ENCODE measurements at places on chromosomes 2 and 18. TPM values are rescaled to one million over a fixed set of nuclear protein-coding genes. Genes with fewer than 3 reads are reported as not detected.

DNA sequence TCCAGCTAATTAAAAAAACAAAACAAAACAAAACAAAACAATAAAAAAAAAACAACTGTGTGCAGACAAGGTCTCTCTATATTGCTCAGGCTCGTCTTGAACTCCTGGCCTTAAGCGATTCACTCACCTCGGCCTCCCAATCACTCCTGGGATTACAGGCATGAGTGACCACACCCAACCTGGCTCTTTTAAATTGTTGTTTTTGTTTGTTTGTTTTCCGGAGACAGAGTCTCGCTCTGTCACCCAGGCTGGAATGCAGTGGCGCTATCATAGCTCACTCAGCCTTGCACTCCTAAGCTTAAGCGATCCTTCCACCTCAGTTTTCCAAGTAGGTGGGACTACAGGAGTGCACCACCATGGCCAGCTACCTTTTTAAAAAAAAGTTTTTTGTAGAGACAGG is 201.6 kb downstream of the EN1 start:
- no peak for DNase-seq

DNA sequence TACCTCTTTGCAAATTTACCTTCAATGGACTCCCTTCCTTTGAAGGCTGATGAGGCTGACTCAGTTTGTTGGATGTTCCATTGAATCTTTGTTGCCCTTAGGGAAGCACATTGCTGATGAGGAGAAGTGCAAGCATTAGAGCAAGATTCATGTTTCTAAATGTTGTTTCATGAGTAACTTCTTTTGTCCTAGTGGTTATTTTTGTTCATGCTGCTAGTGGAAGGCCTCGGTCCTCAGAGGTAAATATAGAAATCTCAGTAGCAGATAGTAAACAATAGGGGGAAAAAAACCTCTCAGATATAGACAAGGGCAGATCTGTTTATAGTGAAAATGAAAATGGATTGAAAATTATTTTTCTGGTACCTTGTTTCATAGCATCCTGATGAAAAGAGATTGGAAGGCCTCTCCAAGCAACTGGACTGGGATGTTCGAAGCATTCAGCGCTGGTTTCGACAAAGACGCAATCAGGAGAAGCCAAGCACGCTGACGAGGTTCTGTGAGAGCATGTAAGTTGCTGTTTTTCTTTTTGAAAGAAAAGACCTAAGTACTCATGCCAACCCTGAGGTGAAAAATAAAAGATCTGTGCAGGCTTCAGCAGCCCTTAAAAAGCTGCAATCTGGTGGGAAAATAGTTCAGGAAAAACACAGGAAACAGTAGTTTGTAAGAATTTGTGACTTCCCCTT is 104.9 kb downstream of the CERS6 start:
- DNase-seq: no peak

- no peak for DNase-seq
Observed at GRCh38 chr2:194343167-194343566, 1313.9 kb upstream of the SLC39A10 start.

Gene GPR45
- not detected for total RNA-seq

Gene ZNF804A
- total RNA-seq: 0.28 TPM

Gene IKZF2
- 11.4 TPM for total RNA-seq

DNA sequence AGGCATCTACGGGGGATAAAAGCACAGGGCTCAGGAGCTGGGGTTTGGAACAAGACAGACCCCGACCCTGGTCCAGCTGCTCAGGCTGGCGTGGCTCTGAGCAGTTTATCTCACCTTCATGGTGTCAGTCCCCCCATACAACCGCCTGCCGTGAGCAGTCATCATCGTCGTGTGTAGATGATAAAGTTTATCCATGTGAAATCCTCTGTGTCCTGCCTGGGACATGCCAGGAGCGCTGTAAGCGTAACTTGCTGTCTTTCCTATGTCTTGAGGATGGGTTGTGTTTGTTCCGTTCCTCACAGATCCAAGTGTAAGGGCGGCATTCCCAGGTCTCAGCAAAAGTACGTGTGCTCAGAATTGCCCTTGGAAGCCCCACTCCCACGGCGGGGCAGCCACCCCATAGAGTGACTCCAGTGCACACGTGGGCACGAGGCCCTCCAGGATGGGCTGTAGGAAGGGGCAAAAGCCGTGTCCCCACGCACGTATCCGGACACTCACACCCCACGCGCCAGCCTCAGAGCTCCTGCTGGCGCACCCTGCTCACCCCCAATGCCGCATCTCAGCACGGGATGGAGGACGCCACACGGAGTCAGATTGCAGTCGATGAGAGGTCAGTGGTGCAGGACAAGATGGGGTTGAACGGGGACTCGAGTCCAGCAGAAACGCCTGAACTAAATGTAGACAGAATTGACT is 50.9 kb downstream of the ADI1 start:
- DNase-seq: no peak

DNA sequence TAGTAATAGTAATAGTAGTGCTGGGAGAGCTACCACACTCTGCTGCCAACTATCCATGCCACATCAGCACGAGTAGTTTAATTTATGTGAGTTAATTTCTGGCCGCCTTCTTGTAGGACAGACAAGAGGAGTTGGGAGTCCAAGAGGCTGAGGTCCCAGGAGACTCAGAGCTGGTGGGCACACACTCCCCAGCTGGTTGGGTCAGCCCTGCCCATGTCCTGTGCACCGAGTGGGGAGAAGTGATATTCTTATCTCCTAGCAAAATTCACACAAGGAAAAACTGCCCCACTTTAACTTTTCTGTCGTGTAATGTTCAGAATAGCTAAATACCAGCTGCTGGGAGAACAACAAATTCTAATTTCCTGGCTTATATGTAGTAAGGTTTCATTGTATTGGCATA is 15.2 kb upstream of the MAP4K4 start:
- no peak for DNase-seq

Gene SLC4A5
- total RNA-seq: 1.5 TPM

Gene COL4A4
- total RNA-seq: 1.1 TPM

DNA sequence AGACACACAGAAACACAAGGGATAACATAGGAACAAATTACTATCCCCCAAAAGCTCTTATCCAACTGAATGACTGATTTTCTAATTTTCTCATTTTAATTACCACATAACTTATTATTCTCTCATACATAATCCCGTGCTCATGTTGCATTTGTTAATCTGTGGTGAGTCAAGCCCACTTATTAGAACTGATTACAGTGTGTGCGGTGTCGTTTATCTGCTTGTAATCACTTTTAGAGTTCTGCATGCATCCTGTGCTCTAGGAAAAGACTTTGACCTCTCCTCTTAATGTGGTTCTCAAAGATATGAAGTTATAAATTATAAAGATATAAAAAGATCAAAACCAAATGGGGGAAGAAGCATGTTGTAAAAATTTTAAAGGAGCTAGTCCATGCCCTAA is 29.7 kb downstream of the CNDP1 start:
- DNase-seq: no peak

Gene NT5DC4
- total RNA-seq: not detected

DNA sequence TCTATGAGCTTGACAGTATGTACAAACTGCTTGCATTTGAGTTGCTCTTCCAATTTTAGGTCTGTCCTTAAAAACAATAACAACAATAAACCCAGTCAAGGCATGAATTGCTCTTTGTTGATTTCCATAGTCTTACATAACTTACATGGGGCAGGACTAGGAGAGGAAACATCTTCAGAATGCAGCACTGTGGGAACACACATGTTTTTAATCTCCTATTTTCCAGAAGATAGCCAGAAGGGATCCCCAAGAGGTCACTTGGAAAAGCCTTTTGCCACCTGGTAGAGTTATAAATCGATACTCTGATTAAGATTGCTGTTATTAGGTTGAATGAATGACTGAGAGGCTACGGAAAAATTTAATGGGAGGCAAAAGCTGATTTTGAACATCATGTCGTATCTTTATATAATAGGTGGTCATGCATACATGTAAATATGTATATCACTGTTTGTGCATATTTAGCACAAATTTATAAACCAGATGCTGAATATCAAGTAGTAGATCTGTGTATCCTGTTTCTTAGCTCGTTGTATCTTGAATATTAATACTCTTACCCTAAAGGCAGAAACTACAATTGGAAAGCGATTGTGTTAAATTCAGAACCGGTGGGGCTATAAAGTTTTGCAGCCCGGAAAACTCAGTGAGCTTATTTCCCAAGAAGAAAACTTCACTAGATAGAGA is 479.4 kb upstream of the TCF4 start:
- DNase-seq: no peak

GRCh38 chr2:211347328-211347727 is 790.9 kb downstream of the CPS1 start:
- DNase-seq: no peak

Gene WNT10A
- total RNA-seq: not detected

DNA sequence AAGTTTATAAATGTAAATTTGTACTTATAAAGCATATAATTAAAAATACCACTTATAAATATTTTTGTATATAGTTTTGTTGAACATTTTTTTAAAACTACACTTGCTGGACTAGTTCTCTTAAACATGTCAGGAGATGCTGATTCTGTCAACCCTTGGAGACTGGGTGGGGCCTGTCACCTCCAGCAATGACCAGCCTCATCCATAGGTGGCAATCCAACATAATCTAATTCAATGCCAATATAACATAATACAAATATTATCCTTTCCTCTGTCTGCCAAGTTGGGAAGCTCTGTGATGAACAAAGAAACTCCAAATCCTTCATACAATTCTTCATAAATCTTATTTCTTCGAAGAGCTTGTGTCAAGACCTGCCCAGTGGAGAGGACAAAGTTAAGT is 140.4 kb downstream of the RBMS1 start:
- no peak for DNase-seq

DNA sequence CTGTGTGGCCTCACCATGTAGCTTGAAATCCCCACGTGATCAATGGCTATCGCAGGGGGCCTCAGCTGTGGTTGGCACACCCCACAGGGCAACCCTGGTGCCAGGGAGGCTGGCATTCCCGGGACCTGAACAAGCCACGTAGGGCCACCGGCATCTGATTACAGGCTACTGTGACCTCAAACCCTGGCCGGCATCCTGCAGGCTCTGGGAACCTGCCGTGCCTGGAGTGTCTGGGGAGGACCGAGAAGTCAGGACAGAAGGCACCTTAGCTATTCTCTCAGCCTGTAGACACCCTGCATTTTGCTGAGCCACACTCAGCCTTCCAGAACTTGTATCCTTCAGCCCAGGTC is 213.0 kb downstream of the GLI2 start:
- no peak for DNase-seq

DNA sequence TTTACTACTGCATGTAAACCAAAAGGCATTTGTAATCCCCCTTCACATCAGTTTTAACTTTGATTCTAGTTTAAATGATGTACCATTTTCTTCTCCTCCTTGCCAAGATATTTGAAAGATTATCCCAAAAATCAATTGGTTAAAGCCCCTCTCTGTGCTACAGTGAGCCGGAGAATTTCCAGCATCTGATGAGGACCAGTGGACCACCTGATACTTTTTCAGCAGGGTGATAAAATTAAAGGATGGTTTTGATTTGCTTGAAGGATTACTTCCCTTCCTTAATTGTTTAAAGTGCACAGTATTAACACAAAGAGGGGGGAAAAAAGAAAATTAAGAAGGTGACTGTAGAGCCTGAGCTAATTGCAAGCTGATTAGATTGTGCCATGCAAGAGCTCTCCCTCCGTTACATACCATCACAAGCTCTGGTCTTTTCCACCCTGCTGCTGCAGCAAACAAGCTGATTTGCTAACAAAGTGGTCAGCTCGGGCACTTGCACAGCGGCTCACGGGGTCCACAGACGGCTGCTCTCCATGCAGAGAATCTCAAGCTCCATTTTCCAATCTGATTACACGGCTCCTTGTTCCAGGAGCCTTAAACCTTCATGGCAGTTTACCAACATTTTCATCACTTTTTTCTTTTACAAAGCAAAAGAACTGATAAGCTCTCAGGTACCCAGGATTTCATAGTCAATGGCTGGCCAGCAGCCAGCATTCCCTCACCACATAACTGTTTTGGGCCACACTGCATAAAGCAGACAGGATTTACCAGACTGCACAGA is 22.1 kb downstream of the FIGN start:
- no peak for DNase-seq

GRCh38 chr2:237039301-237040031 is 46.2 kb upstream of the COPS8 start:
- DNase-seq: no peak

DNA sequence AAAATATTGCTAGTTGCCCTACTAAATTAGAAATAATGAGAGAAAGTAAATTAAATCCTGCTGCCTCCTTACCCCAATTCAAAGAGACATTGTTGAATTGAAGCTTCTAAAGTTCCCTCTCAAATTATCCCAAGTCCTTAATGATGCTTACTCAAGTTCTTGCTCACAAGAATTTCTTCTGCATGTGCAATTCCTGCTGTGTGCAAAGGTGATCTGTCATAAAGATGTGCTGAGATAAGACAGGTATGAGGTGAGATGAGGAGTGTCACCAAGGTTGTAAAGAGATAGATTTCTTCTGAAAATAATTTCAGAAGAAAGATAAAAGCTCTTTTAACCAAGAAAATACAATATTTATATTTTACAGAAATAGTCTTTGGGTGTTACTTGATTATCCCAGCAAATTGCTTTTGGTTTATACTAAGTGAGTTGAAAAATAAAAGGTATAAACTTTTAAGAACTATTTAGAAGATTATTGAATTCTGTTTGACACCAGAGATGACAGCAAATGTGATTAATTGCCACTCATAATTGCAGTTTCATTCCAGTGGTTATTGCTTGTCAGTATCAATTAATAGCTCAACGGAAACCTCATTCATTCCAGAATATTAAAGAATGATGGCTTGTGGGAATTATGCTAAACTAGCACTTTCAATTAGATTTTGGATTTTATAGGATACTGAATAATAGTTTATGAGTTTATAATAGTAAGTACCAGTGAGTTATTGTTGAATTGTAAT is 674.3 kb downstream of the STK39 start:
- DNase-seq: no peak

- DNase-seq: no peak
Observed at GRCh38 chr2:119659601-119660342, 19.2 kb upstream of the TMEM177 start.

- no peak for DNase-seq
Observed at GRCh38 chr2:185284696-185285095, 453.9 kb upstream of the FSIP2 start.

- DNase-seq: no peak
Observed at GRCh38 chr18:38038242-38038641, 472.6 kb upstream of the CELF4 start.

- no peak for DNase-seq
Observed at GRCh38 chr2:206004004-206004693, 81.8 kb downstream of the INO80D start.

Gene TMEM185B
- 19.3 TPM for total RNA-seq
